ENCODE measurements at places on chromosomes 16 and 17. TPM values are rescaled to one million over a fixed set of nuclear protein-coding genes. Genes with fewer than 3 reads are reported as not detected.

DNA sequence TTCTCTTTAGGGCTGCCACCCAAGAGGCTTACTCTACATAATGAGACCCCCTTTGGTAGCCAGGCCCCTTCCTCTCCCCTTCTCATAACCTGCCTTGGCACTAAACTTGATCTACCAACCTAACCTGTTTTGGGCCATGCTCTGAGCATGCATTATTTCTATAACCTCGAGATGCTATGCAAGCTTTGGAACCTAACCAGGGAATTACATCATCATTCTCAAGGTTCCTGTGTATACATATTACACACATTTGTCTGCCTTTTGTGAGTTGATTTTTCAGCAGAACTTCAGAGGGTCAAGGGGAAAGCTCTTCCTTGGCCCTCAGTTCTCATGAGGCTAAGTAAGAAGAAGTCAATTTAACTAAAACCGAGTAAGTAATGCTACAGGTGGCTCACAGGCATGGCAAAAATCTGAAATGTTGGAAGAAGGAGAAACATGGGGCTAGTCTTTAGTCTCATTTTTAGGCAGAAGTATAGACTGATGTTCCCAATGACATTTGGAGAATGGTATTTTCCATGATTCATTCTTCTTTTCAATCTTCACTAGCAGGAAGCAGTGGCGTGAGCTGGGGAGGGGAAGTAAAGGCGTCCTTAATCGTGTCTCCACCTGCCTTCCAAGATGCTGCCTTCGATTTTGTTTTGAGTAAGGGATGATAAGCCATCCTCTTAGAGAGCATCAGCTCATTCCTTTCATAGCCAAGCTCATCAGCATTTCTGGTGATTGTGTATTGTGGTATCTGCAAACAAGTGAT lies 308.4 kb downstream of the ABCC12 start:
- DNase-seq: no peak

- DNase-seq: no peak
These were observed 4.2 kb upstream of the KRT24 start for GRCh38 chr17:40707745-40708144.

DNA sequence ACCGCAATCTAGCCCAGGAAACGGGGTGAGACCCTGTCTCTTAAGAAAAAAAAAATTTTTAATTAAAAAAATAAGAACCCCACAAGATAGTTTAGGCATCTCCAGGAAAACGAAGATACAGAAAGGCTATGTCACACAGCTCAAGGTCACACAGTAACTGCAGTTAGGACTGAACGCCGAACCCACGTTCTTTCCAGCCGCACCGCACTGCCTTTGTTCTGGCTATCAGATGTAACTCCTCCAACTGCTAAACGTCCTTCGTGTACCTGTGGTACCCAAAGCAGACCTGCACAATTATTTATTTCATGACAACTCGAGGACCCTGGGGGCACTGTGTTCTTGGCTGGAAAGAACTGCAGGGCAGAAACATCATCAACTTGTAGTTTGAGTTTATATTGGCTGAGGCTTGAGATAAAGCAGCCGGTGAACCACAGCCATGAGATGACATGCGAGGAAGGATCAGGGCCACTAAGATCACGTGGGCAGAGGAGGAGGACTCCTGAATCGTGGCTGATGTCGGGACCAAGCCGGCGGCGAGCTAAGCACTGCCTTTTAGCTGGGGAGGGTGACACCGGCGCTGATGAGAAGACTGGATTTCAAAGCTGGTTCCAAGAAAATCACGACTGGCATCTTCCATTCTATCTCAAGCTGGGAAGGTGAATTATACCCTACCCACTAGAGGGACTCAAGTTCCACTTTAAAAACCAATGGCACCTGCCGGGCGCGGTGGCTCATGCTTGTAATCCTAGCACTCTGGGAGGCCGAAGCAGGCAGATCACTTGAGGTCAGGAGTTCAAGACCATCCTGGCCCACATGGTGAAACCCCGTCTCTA lies 20.7 kb upstream of the MNT start:
- DNase-seq: no peak

DNA sequence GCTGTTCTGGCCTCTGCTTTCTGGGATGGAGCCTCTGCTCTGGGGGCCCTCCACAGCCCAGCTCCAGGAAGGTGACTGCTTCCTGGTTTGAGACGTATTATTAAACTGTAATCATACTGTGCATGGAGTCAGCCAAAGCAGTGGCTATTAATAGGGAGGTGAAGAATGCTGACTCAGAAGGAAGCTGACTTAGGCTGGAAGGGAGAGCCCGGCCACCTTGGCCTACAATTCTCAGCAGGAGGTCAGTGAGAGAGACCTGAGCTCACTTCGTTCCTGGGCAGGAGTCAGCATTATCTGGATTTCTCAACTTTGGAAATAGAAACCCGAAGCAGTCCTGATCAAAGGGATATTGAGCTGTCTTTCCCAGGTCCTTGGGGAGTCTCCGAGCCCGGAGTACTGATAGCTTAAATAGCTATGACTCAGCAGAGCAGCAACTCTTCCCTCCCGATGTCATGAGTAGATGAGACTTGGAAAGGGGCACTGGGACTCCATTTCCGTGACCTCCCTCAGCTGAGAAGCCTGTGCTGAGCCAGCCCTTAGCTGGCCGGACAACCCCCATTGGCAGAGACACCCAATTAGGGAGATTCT lies 91.8 kb downstream of the YPEL2 start:
- no peak for DNase-seq

GRCh38 chr16:50509521-50510341 lies 38.5 kb upstream of the NKD1 start:
- DNase-seq: peak; percentile 4

DNA sequence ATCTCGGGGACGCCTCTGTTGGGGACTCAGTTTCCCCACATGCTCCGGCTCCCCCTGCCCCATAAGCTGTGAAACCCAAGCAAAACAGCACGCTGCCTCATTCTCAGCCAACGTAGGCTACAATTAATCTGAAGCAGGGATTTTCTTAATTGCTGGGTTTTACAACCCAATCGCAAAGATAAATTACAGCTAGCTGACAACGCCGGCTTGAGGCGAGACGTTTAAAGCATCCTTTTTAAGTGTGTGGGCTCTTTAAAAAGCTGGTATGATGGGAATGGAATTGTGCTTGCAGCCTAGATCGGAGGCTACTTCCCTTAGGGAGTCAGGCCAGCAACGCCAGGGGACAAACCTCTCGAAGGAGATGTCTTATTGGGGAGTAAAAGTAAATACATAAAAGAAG lies 185.3 kb downstream of the ZNF423 start:
- no peak for DNase-seq

DNA sequence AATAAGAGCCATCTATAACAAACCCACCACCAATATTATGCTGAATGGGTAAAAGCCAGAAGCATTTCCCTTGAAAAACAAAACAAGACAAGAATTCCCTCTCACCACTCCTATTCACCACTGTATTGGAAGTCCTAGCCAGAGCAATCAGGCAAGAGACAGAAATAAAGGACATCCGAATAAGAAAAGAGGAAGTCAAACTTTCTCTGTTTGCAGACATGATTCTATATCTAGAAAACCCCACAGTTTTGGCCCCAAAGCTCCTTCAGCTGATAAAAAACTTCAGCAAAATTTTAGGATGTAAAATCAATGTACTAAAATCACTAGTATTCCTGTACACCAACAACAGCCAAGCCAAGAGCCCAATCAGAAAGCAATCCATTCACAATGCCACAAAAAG lies 271.8 kb upstream of the AXIN2 start:
- no peak for DNase-seq

DNA sequence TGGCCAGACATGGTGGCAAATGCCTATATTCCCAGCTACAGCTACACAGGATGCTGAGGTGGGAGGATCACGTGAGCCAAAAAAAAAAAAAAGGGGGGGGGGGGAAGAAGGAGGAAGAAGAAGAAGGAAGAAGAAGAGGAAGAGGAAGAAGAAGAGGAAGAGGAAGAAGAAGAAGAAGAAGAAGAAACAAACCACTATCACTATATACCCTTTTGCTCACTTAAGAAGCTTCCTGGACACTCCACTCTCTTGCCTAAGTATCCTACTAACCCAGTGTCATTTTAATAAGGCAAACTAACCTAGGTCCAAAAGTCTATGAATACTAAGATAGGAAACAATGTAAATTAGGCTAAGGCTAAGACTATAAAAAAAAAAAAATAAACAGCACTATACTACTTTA lies 54.8 kb downstream of the GPATCH8 start:
- no peak for DNase-seq

- no peak for DNase-seq
These were observed 10.9 kb upstream of the NT5C start for GRCh38 chr17:75142236-75142971.

DNA sequence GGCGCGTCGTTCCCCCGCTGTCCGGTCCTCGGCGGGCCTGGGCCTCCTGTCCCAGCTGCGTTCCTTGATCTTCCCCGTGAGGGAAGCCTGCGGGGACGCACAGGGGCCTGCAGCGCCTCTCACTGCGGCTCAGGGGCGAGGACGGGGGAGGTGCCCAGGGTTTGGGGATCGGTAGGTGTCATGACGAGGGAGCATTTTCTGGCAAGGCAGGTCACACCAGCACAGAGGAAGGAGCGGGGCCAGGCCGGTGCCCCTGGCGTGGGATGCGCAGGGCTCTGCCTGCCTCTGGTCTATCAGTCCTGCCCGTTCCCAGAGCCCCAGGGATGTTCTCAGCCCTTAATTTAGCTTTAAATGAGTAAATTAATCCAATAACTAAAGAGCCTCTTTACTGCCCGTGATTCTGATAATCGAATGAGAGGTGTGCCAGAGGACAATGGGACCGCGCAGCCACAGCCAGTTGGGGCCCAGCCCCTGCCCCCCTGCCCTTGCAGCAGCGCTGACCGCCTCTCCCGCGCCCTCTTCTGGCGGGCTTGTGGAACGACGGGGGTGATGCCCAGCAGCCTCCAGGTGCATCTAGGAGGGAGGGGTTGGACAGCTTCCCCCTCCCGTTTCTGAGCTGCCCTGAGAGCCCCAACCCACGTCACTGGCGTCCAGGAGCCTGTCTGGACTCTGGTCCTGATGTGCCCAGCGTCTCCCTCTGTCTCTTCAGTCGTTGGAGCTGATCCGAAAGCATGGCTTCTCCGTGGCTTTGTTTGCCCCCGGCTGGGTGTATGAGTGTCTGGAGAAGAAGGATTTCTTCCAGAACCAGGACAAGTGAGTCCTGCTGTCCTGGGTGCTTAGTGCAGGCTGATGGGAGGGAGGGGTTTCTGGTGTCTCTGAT lies 7.9 kb downstream of the ENGASE start:
- no peak for DNase-seq

DNA sequence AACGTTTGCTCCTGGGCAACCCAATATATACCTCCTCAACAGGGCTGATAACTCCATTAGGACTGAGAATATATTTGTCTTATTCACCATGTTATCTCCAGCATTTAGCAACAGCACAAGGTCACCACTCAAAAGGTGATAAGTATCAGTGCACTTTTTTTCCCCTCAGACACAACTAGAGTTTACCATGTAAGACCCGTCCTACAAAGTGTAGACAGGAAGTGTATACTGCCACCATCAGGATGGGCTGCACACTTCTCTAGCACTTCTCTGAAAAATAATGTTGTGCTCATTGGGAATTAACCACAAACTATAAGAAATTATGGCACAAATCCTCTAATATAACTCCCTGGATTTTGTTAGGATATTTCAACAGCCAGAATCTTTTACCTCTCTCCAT lies 5.7 kb upstream of the VAT1L start:
- DNase-seq: no peak

DNA sequence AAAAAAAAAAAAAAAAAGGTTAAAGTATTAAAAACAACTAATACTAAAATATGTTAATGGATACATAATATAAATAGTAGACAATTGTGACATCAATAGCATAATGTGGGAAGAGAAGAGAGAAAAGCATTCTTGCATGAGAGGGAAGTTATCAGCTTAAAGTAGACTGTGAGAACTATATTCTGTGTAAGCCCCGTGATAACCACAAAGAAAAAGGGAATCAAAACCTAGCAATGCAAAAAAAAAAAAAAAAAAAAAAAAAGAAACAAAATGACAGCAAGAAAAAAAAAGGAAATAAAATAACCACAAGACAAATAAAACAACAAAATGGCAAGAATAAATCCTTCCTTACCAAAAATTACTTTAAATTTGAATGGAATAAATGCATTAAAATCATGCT lies 39.8 kb upstream of the MYLK3 start:
- no peak for DNase-seq

GRCh38 chr17:74512624-74513091 lies 18.6 kb downstream of the CD300LB start:
- peak; percentile 78 for DNase-seq

PPP1R9B gene
- 42.5 TPM for total RNA-seq

DNA sequence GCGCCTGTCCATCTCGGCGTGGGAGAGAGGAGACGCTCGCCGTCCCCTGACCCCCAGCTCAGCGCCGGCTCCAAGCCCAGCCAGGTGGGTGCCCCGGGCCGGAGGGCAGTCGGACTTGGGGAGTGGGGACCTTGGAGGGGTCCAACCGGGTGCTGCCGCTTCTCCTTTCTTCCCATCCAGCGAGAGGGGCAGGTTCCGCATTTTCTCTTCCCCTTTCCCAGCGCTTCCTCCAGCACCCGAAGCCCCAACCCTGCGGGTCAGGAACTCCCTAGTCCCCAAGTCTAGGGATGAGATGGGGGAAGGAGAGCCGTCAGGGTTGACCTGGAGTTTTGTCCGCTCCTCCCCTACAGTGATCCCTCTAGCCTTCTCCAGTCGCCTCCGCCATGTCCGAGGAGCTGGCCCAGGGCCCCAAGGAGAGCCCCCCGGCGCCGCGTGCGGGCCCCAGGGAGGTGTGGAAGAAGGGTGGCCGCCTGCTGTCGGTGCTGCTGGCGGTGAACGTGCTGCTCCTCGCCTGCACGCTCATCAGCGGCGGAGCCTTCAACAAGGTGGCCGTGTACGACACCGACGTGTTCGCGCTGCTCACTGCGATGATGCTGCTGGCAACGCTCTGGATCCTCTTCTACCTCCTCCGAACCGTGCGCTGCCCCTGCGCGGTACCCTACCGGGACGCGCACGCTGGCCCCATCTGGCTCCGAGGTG lies at the start of gene OTOP2:
OTOP2 (plus strand) TSS at position 24 of the 699 bp plus-strand sequence; CDS start at position 384, 360 bp downstream.
- no peak for DNase-seq

CMIP gene
- total RNA-seq: 45.2 TPM

DNA sequence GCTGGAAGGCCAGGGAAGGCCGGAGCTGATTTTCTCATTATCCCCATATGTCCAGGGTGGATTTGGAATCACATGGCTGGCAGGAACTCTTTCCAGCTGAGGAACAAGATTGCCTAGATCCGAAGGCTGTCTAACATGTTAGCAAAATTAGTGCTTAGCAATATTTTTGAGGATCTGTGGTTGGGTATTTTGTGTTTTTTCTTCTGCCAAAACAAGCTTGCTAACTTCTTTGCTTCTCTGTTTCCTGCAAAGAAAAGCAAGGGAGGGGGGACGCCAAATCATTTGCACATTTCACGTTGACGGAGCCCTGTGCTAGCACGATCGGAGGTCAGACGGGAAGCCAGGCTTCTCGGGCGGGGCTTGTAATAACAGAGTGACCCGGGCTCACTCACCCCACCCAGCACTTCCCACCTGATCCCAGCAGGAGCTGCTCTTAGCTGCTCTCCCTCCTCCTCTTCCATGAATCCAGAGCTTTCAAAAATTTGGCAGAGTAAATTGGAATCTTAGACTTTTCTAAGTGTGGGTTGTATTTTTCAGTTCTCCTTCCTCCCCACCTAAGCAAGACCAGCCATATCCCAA lies 33.3 kb upstream of the FOXF1 start:
- DNase-seq: no peak

- no peak for DNase-seq
These were observed 91.8 kb downstream of the RGS9 start for GRCh38 chr17:65228734-65229620.

- no peak for DNase-seq
These were observed 104.4 kb upstream of the CACNG5 start for GRCh38 chr17:66730461-66730923.
